B cell (primary cell): ENCODE measurements at places on chromosomes 11 and 22. TPM values are rescaled to one million over a fixed set of nuclear protein-coding genes. Genes with fewer than 3 reads are reported as not detected.

Gene ANGPTL5
- not detected in 2 replicates for polyA plus RNA-seq

Gene OR10D3
- not detected in 2 replicates for polyA plus RNA-seq

Gene OR4A47
- not detected in 2 replicates for polyA plus RNA-seq

DNA sequence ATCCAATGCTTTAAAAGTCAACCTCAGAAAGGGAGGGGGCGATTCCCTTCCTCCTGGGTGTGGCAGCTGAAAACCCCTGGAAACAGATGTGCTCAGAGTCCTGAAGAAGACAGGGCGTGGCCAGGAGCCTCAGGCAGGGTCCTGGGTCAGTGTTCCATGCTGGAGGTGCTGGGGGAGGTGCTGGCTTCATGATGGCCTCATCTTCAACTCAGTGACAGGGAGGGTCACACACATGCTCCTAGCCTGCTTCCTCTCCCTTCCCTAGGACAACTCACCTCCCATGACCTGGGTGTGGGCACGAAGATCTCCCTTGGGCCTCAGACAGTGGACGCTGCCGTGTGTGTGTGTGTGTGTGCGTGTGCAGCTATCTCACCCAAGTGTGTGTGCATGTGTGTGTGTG lies 245.6 kb upstream of the B3GAT1 start:
- no peak overlapping the region for H3K27ac ChIP-seq
- no peak for DNase-seq
- no peaks in the 10 kb centered on the region for H3K36me3 ChIP-seq
- H3K4me1 ChIP-seq = no peaks in the 10 kb centered on the region
- H3K27me3 ChIP-seq = no peaks in the 10 kb centered on the region

DNA sequence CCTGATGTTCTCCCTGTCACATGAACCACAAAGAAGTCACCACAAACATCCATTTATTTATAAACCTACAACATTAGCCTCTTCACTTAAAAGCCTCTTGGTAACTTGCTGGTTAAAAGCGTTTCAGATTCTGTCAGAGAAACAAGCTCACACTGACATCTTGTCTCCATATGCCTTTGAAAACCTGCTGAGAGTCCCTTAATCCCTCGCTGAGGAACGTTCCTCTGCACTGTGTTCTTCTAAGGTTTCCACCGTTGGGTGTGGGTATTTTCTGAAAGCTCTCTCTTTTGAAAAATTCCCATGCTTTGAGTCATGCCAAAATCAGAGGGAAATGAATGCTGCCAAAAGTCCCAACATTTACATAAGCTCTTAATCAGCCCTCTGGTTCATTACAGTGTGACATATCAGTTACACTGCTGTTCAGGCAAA lies 149.8 kb downstream of the CCDC34 start:
- H3K4me1 ChIP-seq = no peaks in the 10 kb centered on the region
- H3K27me3 ChIP-seq = no peaks in the 10 kb centered on the region
- H3K27ac ChIP-seq = no peak overlapping the region
- no peaks in the 10 kb centered on the region for H3K36me3 ChIP-seq
- no peak for DNase-seq
- H3K4me3 ChIP-seq = no peak overlapping the region

GRCh38 chr11:33753304-33753967 lies 17.2 kb upstream of the CD59 start:
- no peak overlapping the region for H3K4me3 ChIP-seq
- no peak overlapping the region for H3K27ac ChIP-seq
- DNase-seq = no peak
- peaks cover 71% of the 10 kb centered on the region for H3K36me3 ChIP-seq
- no peaks in the 10 kb centered on the region for H3K4me1 ChIP-seq

DNA sequence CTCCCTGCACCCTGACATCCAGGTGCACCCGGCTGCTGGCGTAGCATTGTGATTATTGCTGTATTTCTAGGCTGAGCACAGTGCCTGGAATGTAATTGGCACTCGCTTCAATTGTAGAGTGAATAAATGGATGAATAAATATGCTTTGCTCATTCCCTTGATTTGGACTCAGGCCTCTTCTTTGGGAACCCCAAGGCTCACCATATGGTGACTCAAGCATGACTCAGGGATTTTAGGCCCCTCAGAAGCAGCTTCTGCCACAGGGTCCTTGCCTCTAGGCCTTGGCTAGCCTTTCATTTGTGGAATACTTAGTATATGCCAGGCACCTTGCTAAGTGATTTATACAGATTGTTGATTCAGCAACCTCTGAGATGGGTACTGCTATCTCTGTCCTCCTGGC lies 78.9 kb downstream of the GRIK4 start:
- no peaks in the 10 kb centered on the region for H3K27me3 ChIP-seq
- no peaks in the 10 kb centered on the region for H3K36me3 ChIP-seq
- no peak for DNase-seq
- H3K27ac ChIP-seq = no peak overlapping the region

GRCh38 chr22:23787910-23788309 lies 1.1 kb downstream of the SMARCB1 start:
- DNase-seq = no peak
- H3K4me1 ChIP-seq = peaks cover 48% of the 10 kb centered on the region
- H3K27ac ChIP-seq = peak overlapping the region; percentile 98

DNA sequence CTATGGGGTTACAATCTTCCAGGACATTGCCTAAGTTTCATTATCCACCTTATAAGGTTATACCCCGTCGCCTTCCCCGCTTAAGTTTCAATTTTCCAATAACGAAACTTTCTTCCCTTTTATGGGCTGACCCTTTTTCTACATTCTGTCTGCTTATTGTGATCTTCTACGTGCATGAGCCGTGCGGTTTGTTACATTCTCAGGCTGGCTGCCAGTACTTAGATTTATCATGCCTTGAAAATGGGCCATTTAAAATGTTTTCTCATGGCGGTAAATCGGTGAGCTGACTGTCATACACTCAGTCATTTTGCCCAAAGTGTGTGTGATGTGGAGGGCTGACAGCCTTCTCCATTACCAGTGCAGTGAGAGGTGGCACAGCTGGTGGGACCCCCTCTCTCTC lies 23.3 kb downstream of the DGCR6L start:
- H3K27ac ChIP-seq = no peak overlapping the region
- DNase-seq = no peak
- H3K27me3 ChIP-seq = no peaks in the 10 kb centered on the region
- H3K4me1 ChIP-seq = peaks cover 10% of the 10 kb centered on the region
- no peak overlapping the region for H3K4me3 ChIP-seq

DNA sequence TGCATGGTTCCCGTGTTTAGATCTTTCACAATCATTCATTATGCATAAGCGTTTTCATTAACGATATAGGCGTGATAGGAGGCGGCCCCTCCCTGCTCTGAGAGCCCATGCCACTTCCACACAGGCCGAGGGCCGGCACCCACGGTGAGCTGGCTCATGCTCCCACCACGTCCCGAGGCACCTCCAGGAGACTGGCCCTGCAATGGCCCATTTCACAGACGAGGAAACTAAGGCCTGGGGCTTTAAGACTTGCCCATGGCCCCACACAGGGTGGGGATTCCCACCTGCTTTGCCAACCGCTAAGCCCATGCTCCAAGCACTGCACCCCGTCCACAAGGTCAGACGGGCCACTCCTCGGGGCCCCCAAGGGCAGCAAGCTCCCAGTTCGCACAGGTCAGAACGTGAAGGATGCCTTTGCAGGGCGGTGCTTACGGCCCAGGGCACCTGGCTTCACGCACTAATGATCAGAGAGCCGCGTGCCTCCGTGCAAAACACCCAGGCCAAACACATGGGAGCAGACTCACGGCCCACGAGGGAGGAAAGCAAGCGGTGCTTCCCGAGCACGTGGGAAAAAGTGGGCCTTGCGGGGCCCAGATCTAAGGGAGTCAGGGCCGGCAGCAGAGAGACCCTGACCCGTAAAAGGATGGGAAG lies 8.3 kb downstream of the OSBPL5 start:
- H3K27ac ChIP-seq = no peak overlapping the region
- DNase-seq = no peak
- H3K4me3 ChIP-seq = no peak overlapping the region
- no peaks in the 10 kb centered on the region for H3K36me3 ChIP-seq
- H3K4me1 ChIP-seq = peaks cover 3% of the 10 kb centered on the region
- H3K27me3 ChIP-seq = peaks cover 2% of the 10 kb centered on the region

- H3K4me3 ChIP-seq = no peak overlapping the region
- no peak for DNase-seq
- H3K4me1 ChIP-seq = peaks cover 13% of the 10 kb centered on the region
Observed at GRCh38 chr11:100705447-100705846, 18.4 kb downstream of the ARHGAP42 start.

DNA sequence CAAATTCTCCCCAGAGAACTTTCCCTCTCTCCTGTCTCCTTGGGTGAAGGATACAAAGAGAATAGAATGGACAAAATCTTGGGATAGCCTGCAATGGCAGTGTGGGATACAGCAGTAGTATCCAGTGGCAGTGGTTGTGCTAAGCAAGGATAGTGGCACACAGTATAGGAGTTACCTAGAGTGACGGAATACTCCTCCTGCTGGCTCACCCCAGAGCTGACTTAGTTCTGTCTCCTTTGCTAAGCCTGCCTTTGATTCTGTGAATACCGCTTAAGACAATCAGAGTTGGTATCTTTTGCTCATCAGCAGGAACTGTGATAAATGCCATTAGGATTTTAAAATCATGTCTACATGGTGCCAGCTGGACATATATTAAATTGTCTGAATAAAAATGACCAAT lies 404.3 kb downstream of the JRKL start:
- no peak overlapping the region for H3K4me3 ChIP-seq
- no peak overlapping the region for H3K27ac ChIP-seq
- H3K36me3 ChIP-seq = no peaks in the 10 kb centered on the region

DNA sequence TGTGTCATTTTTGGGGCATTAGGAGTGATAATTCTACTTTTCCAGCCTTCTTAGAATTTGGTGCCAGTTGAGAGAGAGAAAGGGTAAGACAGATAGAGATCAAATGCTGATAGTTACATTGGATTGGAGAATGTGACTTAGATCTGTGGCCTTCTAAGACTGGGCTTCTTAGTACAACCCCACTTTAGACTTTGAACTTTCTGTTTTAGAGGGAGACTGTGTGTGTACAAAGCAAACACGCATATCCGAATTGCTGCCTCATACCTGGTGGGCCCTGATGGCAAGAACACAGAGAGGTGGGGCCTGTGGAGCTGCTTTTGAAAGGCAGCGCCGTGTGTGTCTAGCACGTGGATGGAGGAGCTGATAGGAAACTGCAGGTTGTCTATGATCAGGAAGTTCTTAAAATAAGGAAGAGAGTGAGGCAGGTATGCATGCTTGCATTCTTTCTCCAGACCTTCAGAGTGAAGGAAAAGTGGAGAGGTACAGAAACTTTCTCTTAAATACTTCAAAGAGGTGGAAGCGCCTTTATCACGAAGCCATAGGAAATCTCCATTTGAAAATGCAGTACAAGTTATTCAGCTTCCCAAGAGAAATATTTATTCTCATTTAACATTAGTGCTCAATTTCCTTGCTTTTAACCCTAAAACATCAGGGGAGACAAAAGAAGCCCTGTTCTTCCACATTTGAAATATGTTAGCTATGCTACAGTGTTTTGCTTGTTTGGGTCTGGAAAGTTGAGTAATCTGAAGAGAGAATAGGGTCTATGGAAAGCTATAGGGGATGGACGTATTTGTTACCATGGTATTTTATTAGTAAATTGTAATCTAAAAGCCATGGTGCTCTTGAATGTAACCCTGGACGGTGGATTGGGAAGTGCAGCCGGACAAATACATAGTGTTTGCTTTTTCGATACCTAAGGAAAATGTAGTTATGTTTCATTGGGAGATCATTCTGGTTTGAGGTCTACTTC lies 13.7 kb downstream of the PDHX start:
- no peak overlapping the region for H3K27ac ChIP-seq
- peaks cover 17% of the 10 kb centered on the region for H3K36me3 ChIP-seq

DNA sequence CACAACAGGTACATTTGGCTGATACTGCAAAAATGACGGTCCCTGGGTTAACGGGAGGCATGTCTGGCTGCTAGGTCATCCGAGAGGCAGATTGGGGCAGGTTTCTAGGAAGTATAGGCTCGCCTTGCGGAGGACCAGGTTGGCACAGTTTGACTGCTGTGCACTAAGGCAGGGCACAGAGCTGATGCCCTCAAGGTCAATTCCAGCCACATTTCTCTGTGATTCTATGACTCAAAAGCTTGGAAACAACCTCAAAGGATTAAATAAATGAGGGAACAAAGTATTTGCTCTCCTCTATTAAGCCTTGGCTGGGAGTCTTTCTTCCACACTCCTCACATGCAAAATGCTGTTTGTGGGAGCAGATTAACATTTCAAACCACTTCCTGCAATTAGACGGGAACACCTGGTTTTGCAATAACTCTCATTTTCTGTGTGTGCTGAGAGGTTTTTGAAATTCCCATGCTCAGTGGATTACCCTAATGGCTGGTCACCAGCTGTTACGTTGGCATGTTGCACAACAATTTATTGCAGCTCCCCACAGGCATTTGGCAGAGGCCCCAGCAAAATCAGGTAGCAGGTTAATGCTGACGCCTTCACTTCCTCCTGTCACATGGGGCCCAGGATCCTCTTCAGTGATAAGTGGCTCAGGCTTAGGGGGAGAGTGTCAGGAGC lies 61.0 kb upstream of the PLET1 start:
- H3K36me3 ChIP-seq = no peaks in the 10 kb centered on the region
- H3K4me3 ChIP-seq = no peak overlapping the region
- no peaks in the 10 kb centered on the region for H3K4me1 ChIP-seq
- DNase-seq = no peak
- H3K27ac ChIP-seq = no peak overlapping the region

GRCh38 chr11:32831221-32831620 lies 1.5 kb downstream of the PRRG4 start:
- no peaks in the 10 kb centered on the region for H3K36me3 ChIP-seq
- H3K4me1 ChIP-seq = peaks cover 11% of the 10 kb centered on the region
- peaks cover 5% of the 10 kb centered on the region for H3K27me3 ChIP-seq
- no peak overlapping the region for H3K27ac ChIP-seq
- DNase-seq = no peak
- no peak overlapping the region for H3K4me3 ChIP-seq

GRCh38 chr22:33519071-33519973 lies 401.0 kb downstream of the LARGE1 start:
- no peaks in the 10 kb centered on the region for H3K27me3 ChIP-seq
- peaks cover 55% of the 10 kb centered on the region for H3K4me1 ChIP-seq
- no peak overlapping the region for H3K4me3 ChIP-seq
- H3K36me3 ChIP-seq = no peaks in the 10 kb centered on the region

- H3K27me3 ChIP-seq = no peaks in the 10 kb centered on the region
- H3K36me3 ChIP-seq = peaks cover 7% of the 10 kb centered on the region
- H3K4me3 ChIP-seq = no peak overlapping the region
- H3K4me1 ChIP-seq = no peaks in the 10 kb centered on the region
- DNase-seq = no peak
Observed at GRCh38 chr22:31899669-31900068, 44.7 kb upstream of the YWHAH start.

GRCh38 chr11:36237391-36237790 lies 51.8 kb downstream of the COMMD9 start:
- no peaks in the 10 kb centered on the region for H3K27me3 ChIP-seq
- no peaks in the 10 kb centered on the region for H3K4me1 ChIP-seq
- no peak overlapping the region for H3K27ac ChIP-seq
- no peak for DNase-seq

- H3K27me3 ChIP-seq = no peaks in the 10 kb centered on the region
- no peak overlapping the region for H3K4me3 ChIP-seq
- peaks cover 14% of the 10 kb centered on the region for H3K36me3 ChIP-seq
Observed at GRCh38 chr11:47523490-47524225, 29.3 kb downstream of the CELF1 start.

DNA sequence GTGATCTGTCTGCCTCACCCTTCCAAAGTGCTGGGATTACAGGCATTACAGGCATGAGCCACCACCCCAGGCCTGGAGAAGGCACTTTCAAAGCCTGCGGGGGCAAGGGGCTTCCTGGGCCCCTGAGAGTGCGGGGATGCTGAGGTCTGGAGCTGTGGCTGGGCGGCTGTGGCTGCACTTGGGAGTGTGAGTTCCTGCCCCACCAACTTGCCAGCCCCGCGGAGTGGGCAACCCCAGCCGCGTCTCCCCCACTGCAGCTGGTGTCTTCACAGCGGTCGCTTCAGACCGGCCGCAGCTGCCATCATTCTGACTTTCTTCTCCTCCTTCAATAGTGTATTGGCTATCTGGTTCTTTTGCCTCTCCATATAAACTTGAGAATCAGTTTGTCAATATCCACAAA lies 10.7 kb upstream of the MAP6 start:
- H3K4me1 ChIP-seq = no peaks in the 10 kb centered on the region
- no peaks in the 10 kb centered on the region for H3K27me3 ChIP-seq
- H3K36me3 ChIP-seq = no peaks in the 10 kb centered on the region
- DNase-seq = no peak
